Tibial nerve (tissue), 4 donors: ENCODE measurements at places on chromosomes 12 and 14.

- no peak overlapping the region for H3K4me3 ChIP-seq
- H3K4me1 ChIP-seq = no peaks in the 10 kb centered on the region
- no peaks in the 10 kb centered on the region for H3K36me3 ChIP-seq
Observed at GRCh38 chr14:80695869-80696268, 245.7 kb downstream of the CEP128 start.

DNA sequence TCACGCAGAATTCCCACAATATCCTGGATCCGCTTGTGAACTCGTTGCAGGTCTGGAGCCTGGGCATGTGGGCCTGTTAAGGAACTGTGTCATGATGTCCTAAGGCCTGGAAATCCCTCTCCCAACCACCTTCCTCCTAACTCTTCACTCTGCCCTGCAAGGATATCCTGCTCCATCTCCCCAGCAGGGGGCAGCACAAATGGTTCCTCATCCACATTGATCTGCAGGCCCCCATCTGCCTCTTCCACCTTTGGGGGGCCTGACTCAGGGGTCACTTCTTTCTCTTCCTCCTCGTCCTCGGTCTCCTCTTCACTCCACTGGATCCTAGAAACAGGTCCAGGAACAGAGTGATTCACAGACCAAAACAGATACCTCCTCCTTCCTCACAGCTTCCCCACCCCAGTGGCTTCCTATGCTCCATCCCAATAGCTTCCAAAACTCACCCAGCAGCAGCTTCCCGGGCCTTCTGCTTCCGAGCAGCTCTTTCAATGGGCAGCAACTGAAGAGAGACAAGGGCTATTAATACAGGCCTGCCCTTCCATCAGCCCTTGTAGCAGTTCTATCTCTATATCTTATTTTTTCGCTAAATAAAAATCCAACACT is 4.5 kb downstream of the NOP2 start:
- H3K27me3 ChIP-seq = no peaks in the 10 kb centered on the region
- H3K4me3 ChIP-seq = no peak overlapping the region
- peaks cover 7% of the 10 kb centered on the region for H3K4me1 ChIP-seq
- no peak overlapping the region for H3K27ac ChIP-seq

GRCh38 chr12:132453361-132454192 is 36.4 kb upstream of the FBRSL1 start:
- H3K27ac ChIP-seq = no peak overlapping the region
- H3K27me3 ChIP-seq = peaks cover 40% of the 10 kb centered on the region
- no peak overlapping the region for H3K4me3 ChIP-seq
- DNase-seq = no peak

GRCh38 chr12:53719649-53720048 is 7.6 kb downstream of the CALCOCO1 start:
- H3K4me3 ChIP-seq = no peak overlapping the region
- peaks cover 2% of the 10 kb centered on the region for H3K36me3 ChIP-seq
- H3K4me1 ChIP-seq = no peaks in the 10 kb centered on the region
- DNase-seq = no peak
- no peak overlapping the region for H3K27ac ChIP-seq
- no peaks in the 10 kb centered on the region for H3K27me3 ChIP-seq

- H3K27me3 ChIP-seq = no peaks in the 10 kb centered on the region
- H3K4me3 ChIP-seq = no peak overlapping the region
- no peak overlapping the region for H3K27ac ChIP-seq
- no peaks in the 10 kb centered on the region for H3K4me1 ChIP-seq
- H3K36me3 ChIP-seq = no peaks in the 10 kb centered on the region
Observed at GRCh38 chr12:28683366-28683765, 465.7 kb upstream of the FAR2 start.

- peaks cover 4% of the 10 kb centered on the region for H3K36me3 ChIP-seq
- H3K27me3 ChIP-seq = no peaks in the 10 kb centered on the region
- DNase-seq = no peak
Observed at GRCh38 chr14:101834397-101834796, 72.9 kb downstream of the PPP2R5C start.

- no peaks in the 10 kb centered on the region for H3K4me1 ChIP-seq
- no peaks in the 10 kb centered on the region for H3K36me3 ChIP-seq
- H3K4me3 ChIP-seq = no peak overlapping the region
- H3K27ac ChIP-seq = no peak overlapping the region
Observed at GRCh38 chr14:23932639-23933038, 20.9 kb upstream of the DHRS4 start.

GRCh38 chr12:31280183-31280582 is 45.8 kb downstream of the SINHCAF start:
- H3K27me3 ChIP-seq = no peaks in the 10 kb centered on the region
- H3K27ac ChIP-seq = no peak overlapping the region
- no peaks in the 10 kb centered on the region for H3K4me1 ChIP-seq
- no peak overlapping the region for H3K4me3 ChIP-seq
- DNase-seq = no peak
- H3K36me3 ChIP-seq = peaks cover 43% of the 10 kb centered on the region

DNA sequence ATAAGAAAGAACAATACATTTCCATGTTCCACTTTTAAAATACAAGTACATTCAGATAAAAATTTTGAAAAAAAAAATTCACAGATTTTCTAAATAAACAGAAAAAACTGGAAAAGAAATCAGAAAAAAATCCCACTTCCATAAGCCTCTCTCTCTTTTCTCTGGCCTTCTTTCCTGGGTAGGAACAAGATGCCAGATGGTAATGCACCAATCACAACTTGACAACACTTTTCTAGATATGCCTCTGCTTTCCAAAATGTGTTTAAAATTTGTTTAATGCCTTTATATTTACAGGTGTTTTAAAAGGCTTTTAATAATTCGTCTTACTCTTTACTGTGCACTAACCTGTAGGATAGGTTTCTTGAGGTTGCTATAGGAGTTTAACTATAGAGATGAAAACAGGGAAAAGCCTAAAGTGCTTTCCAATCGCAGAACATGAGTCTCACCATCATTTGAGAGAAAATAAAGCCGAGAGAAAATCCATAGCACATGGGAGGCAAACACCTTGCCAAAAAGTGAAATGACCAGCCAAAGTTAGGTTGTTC is 74.2 kb downstream of the TMTC1 start:
- H3K4me1 ChIP-seq = peaks cover 11% of the 10 kb centered on the region
- no peak overlapping the region for H3K4me3 ChIP-seq
- H3K36me3 ChIP-seq = no peaks in the 10 kb centered on the region
- no peak for DNase-seq

DNA sequence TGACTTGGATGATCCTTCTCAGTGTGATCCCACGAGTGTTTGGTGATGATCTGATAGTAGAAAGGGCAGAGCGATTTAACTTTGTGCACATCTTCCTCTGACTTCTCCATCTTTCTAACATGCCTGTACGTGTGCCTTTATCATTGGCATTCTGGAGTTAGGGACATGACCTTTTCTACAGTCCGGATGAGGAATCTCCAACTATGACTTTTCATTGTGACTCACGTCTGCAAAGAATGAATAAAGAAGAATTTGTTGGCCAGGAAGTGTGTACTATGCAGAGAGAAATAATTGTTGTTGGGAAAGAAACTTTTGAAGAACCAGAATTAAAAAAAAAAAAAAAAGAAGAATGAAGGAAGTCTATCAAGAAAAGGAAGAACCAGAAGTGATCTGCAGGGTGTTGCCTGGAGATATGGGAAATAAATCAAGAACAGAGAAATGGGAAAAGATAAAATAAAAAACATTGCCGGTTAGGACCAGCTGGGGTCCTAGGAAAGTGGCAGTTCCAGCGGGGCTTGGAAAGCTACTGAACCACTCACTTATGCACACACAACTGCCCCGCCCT is 25.3 kb downstream of the PPFIBP1 start:
- H3K27ac ChIP-seq = peak overlapping the region; percentile 50
- H3K36me3 ChIP-seq = no peaks in the 10 kb centered on the region
- H3K4me1 ChIP-seq = peaks cover 37% of the 10 kb centered on the region
- H3K4me3 ChIP-seq = peak overlapping the region; percentile 22

- no peak overlapping the region for H3K4me3 ChIP-seq
- peaks cover 18% of the 10 kb centered on the region for H3K36me3 ChIP-seq
- peaks cover 20% of the 10 kb centered on the region for H3K4me1 ChIP-seq
- H3K27me3 ChIP-seq = no peaks in the 10 kb centered on the region
Observed at GRCh38 chr14:90400904-90401561, 4.2 kb downstream of the CALM1 start.

DNA sequence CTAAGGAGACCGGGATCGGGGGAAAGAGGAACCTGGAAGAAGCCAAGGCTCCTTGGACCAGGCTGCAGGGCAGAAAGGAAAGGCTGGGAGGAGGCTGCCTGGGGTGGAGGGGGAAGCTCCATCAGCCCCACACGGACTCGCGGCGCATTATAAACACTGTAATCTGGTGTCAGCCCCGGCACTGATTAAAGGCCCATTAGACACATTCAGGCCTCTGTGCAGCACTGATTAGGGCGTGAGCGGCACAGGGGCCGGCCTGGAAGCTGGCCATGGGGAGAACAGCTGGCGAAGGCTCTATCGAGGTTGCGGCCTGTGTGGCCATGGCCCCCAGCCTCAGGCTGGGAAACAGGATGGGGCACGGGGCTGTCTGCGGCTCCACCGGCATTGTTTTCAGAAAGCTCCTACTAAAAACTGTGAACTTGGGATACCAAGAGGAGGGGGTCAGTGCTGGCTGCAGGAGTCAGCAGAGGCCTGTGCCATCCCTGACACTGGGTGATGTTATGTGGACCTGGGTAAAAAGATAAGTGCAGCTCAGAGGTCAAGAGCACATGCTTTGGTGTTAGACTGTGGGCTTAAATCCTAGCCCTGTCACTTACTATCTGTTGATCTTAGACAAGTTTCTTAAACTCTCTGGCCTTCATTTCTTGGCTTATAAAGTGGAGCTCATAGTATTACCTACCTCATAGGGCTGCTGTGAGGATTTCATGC is 10.6 kb downstream of the ACVRL1 start:
- H3K4me1 ChIP-seq = peaks cover 16% of the 10 kb centered on the region
- H3K27ac ChIP-seq = no peak overlapping the region
- DNase-seq = no peak
- H3K36me3 ChIP-seq = no peaks in the 10 kb centered on the region
- no peaks in the 10 kb centered on the region for H3K27me3 ChIP-seq
- no peak overlapping the region for H3K4me3 ChIP-seq

GRCh38 chr12:27616356-27617142 is 79.7 kb upstream of the REP15 start:
- H3K36me3 ChIP-seq = no peaks in the 10 kb centered on the region
- no peak for DNase-seq
- H3K27me3 ChIP-seq = no peaks in the 10 kb centered on the region
- no peak overlapping the region for H3K4me3 ChIP-seq
- no peaks in the 10 kb centered on the region for H3K4me1 ChIP-seq

GRCh38 chr14:35255711-35256110 is 36.5 kb upstream of the PSMA6 start:
- no peak overlapping the region for H3K27ac ChIP-seq
- H3K4me1 ChIP-seq = no peaks in the 10 kb centered on the region
- DNase-seq = no peak
- no peaks in the 10 kb centered on the region for H3K36me3 ChIP-seq
- H3K4me3 ChIP-seq = no peak overlapping the region
- H3K27me3 ChIP-seq = no peaks in the 10 kb centered on the region

- H3K4me3 ChIP-seq = no peak overlapping the region
- H3K4me1 ChIP-seq = no peaks in the 10 kb centered on the region
- no peaks in the 10 kb centered on the region for H3K27me3 ChIP-seq
- H3K36me3 ChIP-seq = no peaks in the 10 kb centered on the region
- no peak overlapping the region for H3K27ac ChIP-seq
Observed at GRCh38 chr12:115158816-115159215, 474.8 kb upstream of the TBX3 start.

DNA sequence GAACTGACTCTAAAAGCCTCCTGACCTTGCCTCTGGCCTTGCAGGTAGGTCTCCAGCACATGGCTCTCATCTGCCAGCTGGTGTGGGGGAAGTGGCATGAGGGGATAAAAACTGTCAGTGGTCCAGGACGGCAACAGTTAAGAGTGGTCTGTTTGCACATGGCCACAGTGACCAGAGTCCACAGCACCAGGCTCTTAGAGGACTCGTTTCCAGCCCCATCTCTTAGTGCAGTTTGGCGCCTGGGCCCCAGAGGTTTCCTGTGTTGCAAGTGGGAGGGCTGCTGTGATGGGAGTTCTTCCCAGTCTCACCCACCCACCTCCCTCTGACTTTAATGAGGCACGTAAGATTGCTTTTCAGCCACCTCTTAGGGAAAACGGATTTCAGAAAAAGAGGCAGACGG is 37.0 kb downstream of the APPL2 start:
- no peak overlapping the region for H3K4me3 ChIP-seq
- H3K4me1 ChIP-seq = no peaks in the 10 kb centered on the region
- peaks cover 2% of the 10 kb centered on the region for H3K36me3 ChIP-seq
